ENCODE measurements at places on chromosomes 13 and 19.

DNA sequence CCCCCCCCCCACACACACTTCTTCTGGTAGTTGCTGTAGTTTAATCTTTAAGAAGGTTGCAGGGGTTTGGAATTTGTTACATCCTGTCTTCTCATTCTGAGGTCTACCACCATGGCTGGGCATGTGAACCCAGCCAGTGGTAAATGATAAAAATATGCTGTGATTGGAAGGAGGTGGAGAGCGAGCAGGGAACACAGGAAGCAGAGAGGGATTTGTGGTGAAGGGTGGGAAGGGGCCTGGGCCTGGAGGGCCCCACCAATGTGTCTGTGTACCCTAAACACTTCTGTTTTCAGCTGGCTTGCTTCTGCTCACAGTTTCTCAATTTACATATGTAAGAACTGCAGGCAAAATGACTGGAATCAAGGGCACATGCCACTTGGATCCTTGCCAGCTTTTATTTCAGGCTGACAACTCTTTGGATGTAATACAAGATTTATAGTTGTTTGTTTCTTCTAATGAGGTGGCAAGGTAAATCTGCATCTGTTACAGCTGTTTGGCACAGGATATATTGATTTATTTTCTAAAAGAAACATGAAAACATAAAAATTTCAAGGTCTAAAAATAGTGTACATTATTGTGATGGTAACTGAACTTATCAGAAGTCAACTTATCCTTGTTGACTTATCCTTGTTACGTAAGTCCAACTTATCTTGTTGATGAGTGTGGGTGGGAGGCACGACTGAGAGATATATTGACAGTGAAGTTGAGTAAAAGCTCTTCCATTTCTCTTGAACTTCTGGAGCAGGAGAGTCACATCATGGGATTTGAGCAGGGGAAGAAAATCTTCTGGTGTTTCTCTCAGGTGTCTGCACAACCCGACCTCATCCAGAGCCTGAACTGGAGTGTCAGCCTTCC is 313.2 kb downstream of the SHISA2 start:
- no peak for DNase-seq

DNA sequence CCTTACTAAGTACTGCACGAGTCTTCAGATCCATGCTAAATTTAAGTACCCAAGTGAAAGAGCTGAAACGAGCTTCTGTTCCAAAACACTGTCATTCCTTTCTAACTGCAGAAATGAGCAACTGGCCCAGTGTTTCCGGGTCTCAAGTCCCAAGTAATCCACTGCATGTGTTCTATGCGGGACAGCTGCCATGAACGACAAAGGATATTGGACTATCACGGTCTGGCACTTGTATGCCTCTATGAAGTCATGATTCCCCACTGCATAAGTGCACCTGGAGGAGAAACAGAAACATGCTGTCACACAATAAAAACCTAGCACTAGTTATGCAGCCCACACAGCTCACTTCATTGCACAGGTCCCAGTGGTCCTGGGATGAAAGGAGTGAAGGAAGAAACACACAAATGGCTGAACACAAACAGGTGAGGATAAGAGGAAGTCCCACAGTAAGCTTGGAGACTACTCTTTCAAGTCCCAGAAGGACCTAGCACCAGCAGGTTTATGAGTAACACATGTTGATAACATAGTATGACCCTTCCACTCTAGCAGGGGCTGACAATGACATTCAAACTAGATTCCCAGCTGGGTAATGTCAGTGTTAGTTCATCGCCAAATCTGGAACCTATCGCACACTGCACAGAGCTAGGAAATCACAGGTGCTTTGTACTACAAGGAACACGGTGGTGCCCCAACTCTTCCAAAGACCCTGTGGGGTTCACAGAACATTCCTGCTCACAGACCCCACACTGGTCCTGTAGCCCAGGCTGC is 11.3 kb downstream of the PCID2 start:
- DNase-seq: no peak

GRCh38 chr13:21932578-21932977 is 261.7 kb downstream of the FGF9 start:
- no peak for DNase-seq

DNA sequence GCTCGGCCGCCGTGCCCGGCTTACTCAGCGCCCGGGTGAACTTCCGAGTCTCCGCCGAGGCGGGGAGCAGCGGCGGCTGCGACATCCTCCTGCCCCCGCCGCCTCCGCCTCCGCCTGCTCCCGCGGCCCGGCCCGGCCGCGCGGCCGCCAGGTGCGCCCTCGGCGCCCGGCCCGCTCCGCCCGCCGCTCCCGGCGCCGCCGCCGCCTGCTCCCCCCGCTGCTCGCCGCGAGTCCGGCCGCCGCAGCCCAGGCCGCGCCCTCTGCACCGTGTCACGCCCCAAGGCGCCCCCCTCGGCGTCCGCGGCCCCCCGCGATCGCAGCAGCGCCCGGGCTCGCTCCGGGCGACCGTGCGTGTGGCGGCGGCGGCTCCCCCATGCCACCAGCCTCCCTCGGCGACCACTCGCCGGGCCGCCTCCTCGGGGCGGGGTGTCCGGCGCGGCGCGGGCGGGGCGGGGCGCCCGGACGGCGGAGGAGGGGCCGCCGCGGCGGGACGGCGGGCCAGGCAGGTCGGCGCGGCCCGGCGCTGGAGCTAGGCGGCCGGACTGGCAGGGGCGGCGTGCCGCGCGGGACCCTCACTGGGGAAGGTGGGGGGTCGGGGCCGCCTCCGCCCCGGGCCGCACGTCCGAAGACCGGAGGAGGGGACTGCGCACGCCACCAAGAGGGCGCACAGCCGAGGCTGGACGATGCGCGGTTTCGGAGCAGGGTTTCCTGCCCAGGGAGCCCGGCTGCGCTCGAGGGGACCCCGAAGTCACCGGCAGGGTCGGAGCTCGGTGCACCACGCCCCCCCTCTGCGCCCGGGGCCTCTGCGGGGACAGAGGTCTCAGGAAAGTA is 108.6 kb upstream of the DOCK9 start:
- peak; percentile 47 for DNase-seq

GRCh38 chr19:51572410-51572809 is 1.3 kb downstream of the ZNF175 start:
- peak; percentile 71 for DNase-seq

DNA sequence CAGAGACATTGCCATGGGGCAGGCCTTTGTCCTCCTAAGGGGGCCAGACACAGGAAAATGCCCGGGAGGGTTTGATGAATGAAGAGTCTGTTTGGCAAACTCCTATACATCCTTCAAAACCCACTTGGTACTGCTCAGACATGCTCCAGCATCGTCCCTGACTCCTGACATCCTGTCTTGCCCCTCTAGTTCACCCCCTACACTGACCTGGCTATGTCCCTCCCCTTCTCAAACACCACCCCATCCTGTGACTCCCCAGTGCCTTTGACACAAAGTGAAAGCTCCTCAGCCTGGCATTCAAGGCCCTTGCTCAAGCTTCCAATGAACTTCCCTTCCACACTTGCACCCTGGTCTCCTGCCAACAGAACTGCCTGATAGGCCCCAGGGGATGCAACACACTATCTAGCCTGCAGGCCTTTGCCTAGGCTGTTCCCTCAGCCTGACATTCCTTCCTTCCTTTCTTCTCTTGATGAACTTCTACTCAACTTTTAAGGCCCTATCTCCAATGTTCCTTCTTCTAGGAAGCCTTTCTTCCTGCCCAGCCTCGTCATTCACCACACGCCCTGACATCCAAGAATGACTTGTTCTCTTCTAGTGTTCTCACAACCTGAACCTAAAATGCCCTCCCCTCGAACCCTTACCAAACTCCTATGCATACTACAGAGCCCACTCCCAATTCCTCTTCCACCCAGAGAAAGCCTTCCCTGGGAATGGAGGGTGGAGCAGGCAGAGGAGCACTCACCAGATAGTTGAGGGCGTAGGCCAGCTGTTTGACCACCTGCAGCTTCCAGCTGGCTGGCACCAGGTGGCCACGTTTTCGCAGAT is 12.4 kb downstream of the JAK3 start:
- no peak for DNase-seq

DNA sequence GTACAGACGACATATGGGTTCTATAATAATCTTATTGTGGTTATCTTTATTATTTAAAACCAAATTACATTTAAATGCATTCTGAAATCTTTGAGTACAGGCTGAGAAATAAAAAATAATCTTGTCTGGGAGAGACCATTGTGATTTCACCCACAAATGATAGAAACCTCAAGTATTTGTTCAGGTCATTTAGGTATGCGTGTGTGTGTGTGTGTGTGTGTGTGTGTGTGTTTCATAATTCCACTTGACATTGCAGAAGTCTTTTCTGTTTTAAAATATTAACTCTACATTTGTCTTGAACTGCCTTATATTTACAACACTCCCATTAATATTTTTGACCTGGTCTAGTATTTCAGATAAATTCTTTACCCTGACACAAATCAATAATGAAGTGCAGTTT is 126.9 kb downstream of the SPRY2 start:
- DNase-seq: no peak

GRCh38 chr13:66343224-66343828 is 886.8 kb downstream of the PCDH9 start:
- DNase-seq: no peak

GRCh38 chr19:31548941-31549340 is 199.7 kb upstream of the TSHZ3 start:
- DNase-seq: peak; percentile 5

DNA sequence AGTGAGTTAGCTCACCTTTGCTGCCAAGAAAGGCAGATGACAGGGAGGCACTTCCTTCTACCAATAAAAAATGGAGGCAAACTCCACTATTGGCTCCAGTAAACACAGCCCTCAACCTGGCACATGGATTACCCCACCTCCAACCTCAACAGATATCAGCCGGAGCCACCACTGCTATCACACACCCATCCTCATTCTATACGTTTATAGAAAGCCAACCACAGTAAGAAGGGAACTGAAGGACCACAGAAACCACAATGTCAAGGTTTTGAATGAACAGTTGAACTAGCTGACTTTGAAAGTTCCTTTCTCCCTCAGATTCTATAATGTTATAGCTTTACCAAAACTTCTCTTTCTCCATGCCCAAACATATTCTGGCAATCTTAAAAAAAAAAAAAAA is 526.2 kb downstream of the UQCRFS1 start:
- DNase-seq: no peak

GRCh38 chr19:35436477-35437405 is 11.3 kb upstream of the FFAR2 start:
- no peak for DNase-seq

GRCh38 chr19:8515317-8515716 is 1.4 kb upstream of the ZNF414 start:
- DNase-seq: no peak

DNA sequence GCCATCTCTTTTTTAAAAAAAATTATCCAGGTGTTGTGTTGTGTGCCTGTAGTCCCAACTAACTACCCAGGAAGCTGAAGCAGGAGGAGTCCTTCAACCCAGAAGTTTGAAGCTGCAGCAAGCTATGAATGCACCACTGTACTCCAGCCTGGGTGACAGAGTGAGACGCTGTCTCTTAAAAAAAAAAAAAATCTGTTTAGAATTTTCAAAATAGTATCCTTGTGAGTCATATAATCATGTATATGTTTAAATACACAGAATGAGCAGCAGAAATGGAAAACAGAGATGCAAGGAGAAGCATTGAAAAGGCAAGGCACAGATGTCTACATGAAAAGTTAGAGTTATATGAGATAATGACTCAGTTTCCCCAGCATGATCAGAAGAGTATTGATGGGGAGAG is 31.2 kb downstream of the SYDE1 start:
- no peak for DNase-seq

DNA sequence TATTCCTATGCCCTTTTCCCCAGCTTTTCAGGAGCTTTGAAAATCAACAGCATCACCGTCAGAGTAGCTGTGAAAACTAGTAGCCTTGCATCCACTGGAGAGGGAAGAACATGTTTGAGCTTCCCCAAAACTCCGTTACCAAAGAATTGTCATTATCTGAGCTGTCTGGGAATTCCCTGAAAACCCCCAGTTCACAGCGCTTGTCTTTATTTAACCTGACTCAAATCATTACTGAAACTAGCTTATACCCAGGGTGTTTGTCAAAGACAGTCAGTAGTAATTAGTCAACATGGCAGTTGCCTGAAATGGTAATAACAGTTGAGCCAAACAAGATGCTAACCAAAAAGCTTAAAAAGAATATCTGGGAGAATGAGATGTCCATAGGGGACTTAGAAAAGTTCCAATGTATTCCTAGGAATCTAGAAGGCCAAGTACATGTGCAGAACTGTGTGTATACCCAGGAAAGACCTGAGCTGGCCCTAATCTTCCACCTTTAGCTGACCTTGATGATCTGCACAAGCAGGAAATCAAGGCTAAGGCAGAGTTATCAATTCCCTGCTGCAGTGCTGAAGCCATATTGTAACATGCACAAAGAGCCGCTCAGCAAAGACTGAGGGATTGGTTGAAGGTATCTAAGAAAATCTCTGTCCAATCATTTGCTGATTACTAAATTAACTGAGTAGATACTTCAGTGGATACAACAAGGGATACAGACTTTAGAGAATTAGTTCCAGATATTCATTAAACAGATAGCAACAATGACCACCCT is 130.8 kb downstream of the KL start:
- no peak for DNase-seq

- DNase-seq: no peak
Observed at GRCh38 chr19:15397782-15398181, 18.2 kb upstream of the AKAP8 start.

- no peak for DNase-seq
Observed at GRCh38 chr19:31461814-31462539, 112.7 kb upstream of the TSHZ3 start.

GRCh38 chr13:80074143-80074752 is 266.7 kb downstream of the SPRY2 start:
- DNase-seq: no peak

- DNase-seq: no peak
Observed at GRCh38 chr13:110280985-110281688, 25.8 kb downstream of the COL4A1 start.

GRCh38 chr19:54469496-54469934 is 3.6 kb downstream of the CDC42EP5 start:
- no peak for DNase-seq

- DNase-seq: no peak
Observed at GRCh38 chr19:15913830-15914229, 16.0 kb upstream of the CYP4F2 start.

- no peak for DNase-seq
Observed at GRCh38 chr13:94858856-94859255, 146.5 kb upstream of the SOX21 start.

DNA sequence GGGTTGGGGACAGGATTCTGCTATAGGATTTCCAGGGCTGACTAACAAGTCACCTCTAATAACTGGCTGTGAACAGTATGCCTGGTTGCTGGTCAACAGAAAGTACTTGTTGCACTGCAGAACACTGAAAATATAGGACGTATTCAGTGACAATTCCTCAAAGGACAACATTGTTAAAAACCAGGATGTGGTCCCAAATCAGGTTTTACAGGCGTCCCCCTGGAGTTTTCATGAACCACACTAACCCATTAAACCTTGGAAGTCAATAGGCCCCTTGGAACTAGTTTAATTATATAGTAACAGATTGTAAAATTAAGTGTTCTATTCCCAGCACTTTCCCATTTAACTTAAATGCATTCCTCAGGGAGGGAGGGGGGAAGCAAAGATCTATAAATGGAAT is 495.4 kb downstream of the TBC1D4 start:
- no peak for DNase-seq

Data from hematopoietic multipotent progenitor cell treated with erythropoietin and hydrocortisone succinate and interleukin-3 and kit ligand, for 17 days (in vitro differentiated cells).